Right atrium auricular region (tissue), 2 donors: ENCODE measurements at places on chromosomes 5 and 9.

GRCh38 chr5:179306191-179307012 is 38.9 kb downstream of the ADAMTS2 start:
- DNase-seq: no peak

DNA sequence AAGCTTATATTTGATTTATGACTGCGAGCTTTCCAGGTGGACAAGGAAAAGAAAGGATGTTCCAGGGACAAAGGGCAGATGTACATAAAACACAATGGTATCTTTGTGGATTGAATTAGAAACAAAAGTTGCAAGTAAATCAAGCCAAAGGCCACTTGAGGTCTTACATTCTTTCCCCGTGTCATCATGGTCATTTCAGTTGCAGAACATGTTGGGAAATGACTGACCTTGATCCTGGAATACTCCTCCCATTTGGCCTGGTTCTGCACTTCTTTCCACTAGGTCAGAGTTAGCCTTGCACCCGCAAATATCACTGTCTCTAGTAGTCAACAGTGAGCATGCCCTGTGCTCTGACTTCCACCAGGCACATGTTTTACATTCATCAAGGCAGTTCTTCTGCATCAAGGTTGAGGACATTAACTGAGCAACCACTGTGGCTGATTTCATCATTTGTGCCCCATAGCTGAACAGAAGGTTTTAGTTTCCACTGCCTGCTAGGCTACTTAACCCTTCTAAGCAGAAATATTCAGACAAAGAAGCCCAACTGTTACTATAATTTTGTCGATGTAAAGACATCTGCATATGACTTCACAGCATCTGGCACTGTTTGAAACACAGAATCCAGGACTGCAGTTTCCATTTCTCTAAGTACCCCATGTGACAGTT is 1161.7 kb upstream of the DMAC1 start:
- DNase-seq: peak; percentile 81

DNA sequence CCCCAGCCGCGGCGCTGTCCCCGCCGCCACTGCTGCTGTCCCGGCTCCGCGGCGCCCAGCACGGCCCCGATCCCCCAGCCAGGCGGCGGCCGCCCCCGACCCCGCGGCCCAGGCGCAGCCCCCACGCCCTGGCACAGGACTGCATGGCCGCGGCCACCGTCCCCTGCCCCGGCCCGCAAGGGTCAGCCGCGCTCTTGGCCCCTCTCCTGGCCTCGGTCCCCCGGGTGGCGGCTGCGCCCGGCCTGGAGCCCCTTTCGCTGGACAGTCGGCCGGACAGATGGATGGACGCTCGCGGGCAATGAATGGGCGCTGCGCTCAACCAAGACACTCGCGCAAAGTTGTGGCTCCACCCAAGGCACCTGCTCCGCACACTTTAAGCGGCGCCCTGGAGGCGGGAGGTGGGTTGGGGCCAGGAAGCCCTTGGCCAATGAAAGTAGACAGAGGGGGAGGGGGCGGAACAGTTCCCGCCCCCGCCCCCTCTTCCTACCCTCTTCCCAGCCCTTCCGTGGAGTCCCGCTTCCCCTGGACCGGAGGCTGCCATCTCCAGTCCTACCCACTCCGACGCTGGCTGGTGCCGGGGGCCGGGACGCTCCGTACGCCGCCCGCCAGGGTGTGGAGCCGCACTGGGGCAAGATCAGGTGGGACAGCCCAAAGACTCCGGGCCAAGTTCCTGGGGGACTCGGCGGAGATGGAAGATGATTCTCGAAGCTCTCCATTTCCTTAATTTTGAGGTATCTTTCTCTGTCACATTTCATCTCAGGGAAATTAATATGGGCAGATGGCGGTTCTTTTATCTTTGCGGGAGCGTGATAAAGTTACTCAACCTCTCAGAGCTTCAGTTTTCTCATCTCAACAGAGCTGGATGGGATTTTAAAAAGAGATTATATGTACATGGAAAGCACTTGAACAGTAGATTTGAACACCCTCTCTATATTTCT is at the start of gene GLDC:
Gene GLDC (minus strand): TSS at position 375 of the 938 bp plus-strand sequence. CDS start 230 bp downstream, at position 145.
- DNase-seq: peak; percentile 59

DNA sequence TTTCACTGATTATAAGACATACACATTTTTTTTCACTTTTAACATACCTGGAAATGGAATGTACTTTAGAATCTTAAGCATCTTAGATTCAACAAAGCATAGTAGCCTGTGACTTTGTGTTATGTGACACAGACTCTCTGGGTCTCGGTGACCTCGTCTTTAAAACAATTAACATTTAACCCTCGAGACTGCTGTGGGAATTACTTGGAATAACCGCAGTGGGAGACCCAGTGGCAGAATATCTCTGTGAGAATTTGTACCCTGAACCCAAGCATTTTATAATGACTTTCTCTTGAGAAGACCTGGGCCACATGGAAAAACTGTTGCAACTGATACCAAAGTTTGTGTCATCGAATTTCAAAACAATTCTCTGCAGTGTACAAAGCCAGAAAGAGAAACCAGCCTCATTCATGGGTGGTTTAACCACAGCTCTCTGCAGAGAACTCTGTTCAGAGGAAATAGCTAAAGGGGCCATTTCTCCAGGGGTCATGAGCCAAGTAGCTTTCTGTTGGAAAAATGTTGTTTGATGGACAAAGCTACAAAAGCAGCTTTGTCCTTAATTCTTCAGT is 10.0 kb upstream of the RETREG1 start:
- DNase-seq: no peak

DNA sequence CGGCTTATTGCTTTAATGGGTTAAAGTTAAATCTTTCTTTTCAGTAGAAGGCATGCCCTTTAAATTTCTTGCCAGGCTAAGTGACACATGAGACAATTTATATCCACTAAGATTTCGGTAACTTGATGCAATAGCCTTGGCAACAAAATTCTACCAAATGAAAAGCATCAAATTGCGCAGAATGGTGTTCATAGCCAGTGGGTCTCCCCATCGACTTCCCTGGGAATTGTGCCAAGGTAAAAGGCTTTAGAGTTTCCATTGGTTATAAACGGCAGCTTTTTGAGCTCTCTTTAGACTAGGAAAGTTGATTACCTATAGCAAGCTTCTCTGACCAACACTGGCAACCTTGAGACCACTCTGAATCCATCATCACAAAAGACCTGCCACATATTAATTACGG is 358.4 kb downstream of the ARRDC3 start:
- no peak for DNase-seq

DNA sequence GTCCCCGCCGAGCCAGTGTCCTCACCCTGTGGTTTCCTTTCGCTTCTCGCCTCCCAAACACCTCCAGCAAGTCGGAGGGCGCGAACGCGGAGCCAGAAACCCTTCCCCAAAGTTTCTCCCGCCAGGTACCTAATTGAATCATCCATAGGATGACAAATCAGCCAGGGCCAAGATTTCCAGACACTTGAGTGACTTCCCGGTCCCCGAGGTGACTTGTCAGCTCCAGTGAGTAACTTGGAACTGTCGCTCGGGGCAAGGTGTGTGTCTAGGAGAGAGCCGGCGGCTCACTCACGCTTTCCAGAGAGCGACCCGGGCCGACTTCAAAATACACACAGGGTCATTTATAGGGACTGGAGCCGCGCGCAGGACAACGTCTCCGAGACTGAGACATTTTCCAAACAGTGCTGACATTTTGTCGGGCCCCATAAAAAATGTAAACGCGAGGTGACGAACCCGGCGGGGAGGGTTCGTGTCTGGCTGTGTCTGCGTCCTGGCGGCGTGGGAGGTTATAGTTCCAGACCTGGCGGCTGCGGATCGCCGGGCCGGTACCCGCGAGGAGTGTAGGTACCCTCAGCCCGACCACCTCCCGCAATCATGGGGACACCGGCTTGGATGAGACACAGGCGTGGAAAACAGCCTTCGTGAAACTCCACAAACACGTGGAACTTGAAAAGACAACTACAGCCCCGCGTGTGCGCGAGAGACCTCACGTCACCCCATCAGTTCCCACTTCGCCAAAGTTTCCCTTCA is 1.4 kb downstream of the GLIS3 start:
- DNase-seq: peak; percentile 65

DNA sequence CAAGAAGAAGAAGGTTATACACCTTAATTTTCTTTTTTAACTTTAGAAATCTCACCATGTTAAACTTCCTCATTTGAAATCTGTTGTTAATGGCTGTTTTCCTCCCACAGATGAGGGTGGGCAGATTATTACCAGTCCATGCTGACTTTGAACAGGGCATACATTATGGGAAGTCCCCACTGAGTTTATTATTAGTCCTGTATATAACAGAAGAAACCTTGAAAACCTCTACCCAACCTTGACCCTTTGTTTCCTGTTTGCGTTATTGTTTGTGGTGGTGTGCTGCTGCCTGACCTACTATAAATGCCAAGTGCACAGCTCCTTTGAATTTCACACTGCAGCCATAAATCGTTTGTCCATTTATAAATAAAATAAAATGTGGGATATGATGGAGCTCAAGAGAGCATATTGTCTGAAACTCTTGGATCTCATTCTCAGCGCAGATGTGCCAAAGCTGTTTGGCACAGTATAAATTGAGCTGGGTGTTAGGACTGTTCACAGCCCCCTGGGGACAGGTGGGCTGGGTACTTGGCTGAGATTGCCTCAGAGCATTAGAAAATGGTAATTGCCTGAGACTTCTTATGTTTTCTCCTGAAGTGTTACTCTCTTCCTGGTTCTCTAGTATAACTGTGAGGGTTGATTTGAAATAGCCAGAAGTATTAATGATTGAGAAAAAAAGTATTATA is 139.6 kb downstream of the SPATA31D1 start:
- DNase-seq: no peak

- no peak for DNase-seq
These were observed 36.5 kb upstream of the SAP30L start for GRCh38 chr5:154409230-154409840.

- DNase-seq: no peak
These were observed 1.4 kb downstream of the RALGPS1 start for GRCh38 chr9:126915846-126916543.

DNA sequence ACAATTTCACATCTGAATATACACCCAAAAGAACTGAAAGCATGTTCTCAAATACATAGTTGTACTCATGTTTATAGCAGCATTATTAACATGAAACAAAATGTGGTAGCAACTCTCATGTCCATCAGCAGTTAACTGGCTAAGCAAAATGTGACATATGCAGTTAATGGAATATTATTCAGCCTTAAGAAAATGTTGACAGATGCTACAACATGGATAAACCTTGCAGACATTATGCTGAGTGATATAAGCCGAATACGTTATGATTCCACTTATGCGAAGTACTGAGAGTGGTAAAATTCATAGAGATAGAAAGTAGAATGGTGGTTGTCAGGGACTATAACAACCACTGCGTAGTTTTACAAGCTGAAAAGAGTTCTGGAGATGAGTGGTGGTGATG is 1469.0 kb upstream of the ACO1 start:
- DNase-seq: no peak

DNA sequence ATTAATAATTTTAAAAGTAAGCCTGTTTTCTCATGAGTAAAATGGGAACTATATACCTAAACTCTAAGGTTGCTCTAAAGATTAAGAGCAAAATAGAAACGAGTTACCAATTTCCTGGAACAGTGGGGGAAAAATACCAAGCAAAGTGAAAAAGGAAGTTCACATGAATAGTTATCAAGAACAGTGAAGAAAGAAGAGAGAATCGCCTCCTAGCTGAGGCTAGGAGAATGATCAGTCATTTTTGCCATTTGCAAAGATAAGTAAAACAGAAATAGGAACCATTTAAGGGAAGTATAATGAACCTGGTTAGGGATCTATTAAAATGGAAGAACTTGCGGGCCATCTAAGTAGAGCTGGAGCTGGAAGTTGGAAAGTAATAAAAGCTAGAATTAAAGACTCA is 50.7 kb downstream of the P4HA2 start:
- no peak for DNase-seq

GRCh38 chr5:147611483-147611882 is 101.6 kb upstream of the DPYSL3 start:
- DNase-seq: no peak

- DNase-seq: no peak
These were observed 36.6 kb downstream of the CTNNA1 start for GRCh38 chr5:138789771-138790242.

- no peak for DNase-seq
These were observed 135.4 kb upstream of the TAS2R1 start for GRCh38 chr5:9765419-9766140.

DNA sequence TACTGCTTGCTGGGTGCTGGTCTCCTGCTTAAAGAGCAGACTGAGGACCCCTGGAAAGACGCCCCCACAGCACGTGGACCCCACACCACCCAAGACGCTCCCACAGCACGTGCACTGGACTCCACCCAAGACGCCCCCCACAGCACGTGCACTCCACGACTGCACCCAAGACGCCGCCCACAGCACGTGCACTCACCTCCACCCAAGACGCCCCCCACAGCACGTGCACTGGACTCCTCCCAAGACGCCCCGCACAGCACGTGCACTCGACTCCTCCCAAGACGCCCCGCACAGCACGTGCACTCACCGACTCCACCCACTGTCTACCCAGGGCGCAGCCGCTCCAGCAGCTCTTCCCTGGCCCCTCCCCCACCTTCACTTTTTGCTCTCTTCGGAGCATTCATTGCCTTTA is 50.5 kb downstream of the EHMT1 start:
- DNase-seq: no peak
